ENCODE measurements at places on chromosomes 7 and 10.

DNA sequence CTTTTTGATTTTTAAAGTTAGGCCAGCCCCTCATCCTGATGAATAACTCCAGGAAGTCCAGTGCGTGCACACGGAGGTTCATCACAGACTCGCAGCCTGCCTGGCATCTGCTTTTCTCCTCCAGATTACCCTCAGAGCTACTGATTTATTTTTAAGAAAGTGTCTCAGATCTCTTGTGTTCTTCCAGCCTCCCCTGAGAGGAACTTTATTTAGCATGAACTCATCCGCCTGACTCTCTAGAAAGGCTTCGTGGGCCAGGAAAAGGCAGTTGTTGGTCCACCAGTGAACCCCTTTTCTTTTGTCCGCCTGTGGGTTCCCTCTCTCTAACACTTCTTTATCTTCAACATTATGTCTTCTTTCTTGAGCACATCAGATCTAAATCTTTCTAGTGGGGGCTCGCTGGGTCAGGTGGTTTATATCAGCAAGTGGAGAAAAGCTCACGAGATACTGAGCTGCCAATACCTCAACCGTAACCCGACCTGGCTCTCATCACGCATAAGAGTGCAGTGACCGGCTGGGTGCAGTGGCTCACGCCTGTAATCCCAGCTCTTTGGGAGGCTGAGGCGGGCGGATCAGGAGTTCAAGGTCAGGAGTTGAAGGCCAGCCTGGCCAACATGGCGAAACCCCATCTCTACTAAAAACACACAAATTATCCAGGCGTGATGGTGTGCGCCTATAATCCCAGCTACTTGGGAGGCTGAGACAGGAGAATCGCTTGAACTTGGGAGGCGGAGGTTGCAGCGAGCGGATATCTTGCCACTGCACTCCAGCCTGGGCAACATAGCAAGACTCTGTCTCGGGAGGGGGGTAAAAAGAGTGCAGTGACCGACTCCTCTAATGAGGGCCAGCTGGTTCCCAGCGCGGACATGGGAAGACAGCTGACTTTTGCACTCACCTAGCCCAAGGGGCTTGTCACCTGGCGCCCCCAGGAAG lies 162.3 kb downstream of the CCDC3 start:
- no peak for DNase-seq

DNA sequence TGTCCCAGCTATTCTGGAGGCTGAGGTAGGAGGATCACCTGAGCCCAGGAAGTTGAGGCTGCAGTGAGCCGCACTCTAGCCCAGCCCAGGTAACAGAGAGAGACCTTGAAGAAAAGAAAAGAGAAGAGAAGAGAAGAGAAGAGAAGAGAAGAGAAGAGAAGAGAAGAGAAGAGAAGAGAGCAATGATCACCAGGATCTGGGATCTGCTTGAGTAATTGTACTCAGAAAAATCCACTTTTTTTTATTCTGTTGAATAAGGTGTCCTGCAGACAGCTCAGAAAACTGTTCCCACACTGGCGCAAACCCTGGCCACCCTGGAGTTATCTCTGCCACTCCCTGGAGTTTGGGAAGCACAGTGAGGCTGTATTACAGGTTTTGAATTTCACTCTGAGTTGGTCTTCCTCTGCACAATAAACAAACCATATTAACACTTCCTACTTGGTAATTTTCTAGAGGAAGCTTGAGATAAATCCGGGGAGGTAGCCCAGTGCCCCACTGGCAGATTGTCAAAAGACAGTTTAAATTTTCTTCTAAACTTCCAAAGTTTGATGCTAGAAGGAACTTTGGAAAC lies 9.6 kb upstream of the OAT start:
- DNase-seq, result no peak

DNA sequence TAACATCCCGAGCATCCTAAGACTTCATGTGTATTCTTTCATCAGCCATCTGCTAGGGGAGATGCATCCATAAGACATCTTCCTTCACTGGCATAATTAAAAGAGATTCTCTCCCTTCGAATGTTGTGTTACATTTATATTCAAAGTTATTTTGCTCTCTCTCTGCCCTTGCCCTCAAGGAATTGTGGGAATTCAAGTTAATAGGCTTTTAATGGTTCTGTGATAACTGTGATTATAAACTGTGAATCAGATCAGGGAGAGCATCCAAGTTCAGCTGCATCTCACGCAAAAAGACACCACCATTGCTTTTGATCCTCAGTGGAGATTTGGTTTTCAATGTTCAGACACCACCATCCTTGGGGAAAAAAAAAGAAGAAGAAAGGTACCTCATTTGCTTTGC lies 9.2 kb upstream of the TEX36 start:
- no peak for DNase-seq

GRCh38 chr10:69215405-69216171 lies 4.5 kb upstream of the HKDC1 start:
- DNase-seq, result no peak

DNA sequence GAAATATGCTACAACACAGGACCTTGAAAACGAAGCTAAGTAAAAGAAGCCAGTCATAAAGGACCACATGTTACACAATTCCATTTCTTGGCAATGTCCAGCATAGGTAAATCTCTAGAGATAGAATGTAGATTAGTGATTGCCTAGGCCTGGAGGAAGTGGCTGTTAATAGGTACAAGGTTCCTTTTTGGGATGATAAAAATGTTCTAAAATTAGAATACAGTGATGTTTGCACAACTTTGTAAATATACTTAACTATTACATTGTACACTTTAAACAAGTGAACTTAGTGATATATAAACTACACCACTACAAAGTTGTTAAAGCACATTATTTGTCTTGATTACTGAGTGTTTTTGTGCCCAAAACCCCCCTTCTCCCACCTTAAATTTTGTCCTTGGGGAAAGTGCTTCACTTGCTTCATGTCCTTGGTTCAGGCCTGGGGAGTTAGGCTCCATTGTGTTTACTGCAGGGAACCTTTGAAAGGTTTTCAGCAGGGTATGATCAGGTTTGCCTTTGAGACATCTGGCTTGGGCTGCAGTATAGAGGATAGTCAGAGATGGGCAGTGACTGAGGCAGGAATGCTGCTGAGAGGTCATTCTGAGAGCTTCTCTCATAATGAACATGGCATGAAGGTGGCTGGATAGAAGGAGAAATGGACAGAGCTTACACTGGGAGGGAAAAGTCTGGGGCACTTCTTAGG lies 1052.6 kb downstream of the REEP3 start:
- DNase-seq, result no peak

GRCh38 chr7:12322284-12322902 lies 81.3 kb downstream of the VWDE start:
- no peak for DNase-seq

- DNase-seq, result no peak
Observed at GRCh38 chr7:17105701-17106100, 192.8 kb upstream of the AHR start.

DNA sequence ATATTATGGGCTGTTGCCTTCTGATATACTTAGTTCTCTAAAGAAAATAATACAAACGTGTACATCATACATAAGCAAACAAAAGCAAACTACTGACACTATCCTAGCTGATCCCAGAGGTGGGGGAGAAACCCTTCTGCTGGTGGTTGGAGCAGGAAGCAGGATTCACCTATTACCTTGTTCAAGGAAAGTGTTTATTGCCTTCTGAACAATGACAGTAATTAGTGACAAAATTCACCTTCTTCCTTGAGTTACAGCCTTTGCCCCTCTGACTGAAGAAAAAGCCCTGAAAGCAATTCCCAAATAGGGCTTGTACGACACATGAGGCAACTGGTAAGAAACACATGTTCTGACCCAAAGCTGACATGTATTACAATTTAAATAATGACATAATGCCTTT lies 118.8 kb upstream of the AKR1E2 start:
- no peak for DNase-seq

- DNase-seq, result no peak
Observed at GRCh38 chr7:22250390-22250789, 106.6 kb downstream of the RAPGEF5 start.

DNA sequence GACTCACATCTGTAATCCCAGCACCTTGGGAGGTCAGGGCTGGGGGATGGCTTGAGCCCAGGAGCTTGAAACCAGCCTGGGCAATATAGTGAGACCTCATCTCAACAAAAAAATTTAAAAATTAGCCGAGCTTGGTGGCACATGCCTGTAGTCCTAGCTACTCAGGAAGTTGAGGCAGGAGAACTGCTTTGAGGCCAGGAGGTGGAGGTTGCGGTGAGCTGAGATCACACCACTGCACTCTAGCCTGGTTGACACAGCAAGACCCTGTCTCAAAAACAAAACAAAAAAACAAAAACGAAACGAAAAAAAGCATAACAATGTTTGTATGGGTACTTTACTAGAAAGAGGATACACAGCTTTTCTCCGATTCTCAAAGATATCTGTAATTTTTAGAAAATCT lies 31.8 kb downstream of the WNT16 start:
- DNase-seq, result no peak

GRCh38 chr7:132403465-132404110 lies 172.7 kb downstream of the PLXNA4 start:
- no peak for DNase-seq

DNA sequence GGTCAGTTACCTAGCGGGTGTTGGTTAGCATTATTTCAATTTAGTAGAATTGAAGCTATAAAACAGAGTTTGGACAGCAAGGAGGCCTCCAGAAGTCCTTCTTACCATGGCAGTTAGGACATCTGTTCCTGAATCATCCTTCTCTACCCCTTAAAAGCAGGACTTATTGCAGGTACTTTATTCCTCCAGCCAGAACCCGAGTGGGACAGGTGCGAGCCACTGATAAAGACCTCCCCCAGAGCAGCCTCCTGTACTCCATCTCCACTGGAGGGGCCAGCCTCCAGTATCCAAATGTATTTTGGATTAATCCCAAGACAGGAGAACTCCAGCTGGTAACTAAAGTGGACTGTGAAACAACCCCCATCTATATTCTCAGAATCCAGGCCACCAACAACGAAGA lies 54.6 kb downstream of the CDHR3 start:
- DNase-seq, result no peak

DNA sequence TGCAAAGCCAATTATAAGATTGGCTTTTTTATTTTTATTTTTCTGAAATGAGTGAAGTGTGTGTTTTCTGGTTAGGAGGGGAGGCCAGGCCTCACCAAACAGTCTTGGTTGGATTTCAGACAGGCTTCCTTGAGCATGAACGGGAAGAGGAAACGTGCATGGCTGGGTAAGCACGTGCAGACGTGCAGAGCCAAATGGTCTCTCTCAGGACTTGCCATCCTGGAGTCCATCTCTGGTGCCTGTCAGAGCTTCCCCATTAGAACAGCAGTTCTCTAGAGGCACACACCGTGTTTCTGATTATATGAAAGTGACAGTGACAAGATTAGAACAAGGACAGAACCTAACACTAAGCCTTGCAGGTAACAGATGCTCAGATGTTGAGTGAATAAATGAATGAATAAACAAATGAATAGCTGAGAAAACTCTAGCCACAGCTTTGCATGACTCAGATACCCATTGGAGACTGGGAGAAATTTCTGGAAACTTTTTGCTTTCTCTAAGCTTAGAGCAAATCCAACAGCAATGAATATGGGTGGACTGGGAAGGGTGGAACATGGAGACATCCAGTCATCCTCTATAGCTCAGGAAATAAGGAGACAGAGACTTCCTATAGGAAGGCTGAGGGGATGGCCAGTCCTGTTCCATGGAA lies 11.8 kb upstream of the CALD1 start:
- DNase-seq, result no peak

DNA sequence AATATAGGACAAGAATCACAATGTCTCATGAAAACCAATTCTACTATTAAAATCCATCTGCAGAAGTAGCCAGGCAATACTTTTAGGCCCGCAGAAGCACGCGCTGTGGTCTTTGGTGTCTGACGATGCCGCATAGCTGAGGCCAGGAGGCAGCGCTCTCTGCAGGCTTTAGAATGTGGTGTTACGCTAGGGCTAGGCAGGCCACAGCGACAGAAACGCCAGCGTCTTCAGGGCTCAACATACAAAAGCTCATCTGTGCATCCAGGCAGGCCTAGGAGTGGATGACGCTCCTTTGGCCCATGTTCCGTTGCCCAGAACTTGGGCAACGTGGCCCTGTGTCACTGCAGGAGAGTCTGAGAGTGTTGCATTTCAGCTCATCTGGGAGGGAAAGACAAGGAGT lies 601.1 kb upstream of the FOXK1 start:
- no peak for DNase-seq

DNA sequence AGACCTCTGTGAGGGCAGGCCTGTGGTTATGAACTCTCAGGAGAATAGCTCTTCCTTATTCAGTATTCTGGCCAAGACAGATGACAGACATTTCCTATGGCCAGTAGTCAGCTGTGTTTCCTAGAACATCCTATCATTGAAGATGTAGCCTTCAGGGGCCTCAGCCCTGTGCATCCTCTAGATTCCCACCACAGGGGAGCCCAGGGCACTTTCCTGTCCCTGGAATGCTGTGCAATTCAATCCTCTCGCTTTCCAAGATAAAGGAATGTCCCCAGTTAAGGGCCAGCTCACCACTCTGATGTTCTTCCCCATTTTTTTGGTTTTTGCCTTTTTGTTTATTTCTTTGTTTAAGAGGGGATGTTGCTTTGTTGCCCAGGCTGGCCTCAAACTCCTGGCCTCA lies 578.8 kb upstream of the C7orf33 start:
- DNase-seq, result no peak

- no peak for DNase-seq
Observed at GRCh38 chr10:84065804-84066601, 73.3 kb upstream of the GHITM start.

- DNase-seq, result peak; percentile 46
Observed at GRCh38 chr10:103451091-103451813, 918 bp downstream of the CALHM2 start.

DNA sequence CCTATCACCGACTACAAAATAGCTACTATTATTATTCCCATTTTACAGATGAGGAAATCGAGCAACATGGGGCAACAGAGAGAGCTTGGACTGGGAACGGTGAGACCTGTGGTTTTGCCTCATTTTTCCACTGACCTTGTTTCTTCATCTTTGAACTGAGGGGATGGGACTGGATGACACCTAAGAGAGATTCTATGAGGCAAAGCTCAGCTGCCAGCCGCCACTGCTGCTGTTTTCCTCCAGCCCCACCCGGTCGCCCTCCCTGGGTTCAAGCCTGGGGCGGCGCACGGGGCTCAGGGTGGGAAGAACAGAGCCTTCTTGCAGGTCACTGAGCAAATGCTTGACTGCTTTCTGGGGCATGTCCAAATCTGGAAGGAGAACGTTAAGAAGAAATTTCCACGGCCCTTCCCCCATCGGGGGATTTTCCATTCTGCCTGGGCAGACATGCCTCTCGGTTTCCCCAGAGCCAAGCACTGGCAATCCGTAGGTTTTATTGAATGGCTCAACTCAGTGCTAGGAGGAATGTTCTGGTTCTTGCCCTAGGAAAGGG lies 12.3 kb downstream of the DDIT4 start:
- DNase-seq, result no peak

- DNase-seq, result no peak
Observed at GRCh38 chr7:133744451-133744850, 382.7 kb upstream of the LRGUK start.

DNA sequence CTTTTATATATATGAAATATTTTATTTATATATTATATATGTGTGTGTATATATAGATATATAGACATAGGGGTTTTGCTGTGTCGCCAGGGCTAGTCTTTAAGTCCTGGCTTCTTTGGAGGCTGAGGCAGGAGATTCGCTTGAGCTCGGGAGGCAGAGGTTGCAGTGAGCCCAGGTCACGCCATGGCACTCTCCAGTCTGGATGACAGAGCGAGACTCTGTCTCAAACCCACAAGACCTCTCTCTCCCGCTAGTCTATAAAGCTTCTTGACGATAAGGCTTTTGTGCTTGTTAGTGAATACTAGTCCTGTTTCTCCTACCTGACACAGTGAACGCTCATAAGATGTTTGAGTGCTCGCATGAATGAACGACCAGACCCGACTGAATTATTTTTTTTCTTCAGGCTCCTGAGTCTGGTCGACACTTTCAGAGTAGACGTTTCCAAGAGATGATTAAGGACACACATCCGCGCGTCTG lies 577 bp upstream of the DDX21 start:
- DNase-seq, result peak; percentile 33

All from GM18507 (cell line).